ENCODE measurements at places on chromosomes 11 and 22.

- DNase-seq: no peak
Measured at GRCh38 chr22:47623763-47624148, 861.3 kb downstream of the TBC1D22A start.

GRCh38 chr22:31945971-31946680 lies 1.8 kb downstream of the YWHAH start:
- DNase-seq: no peak

GRCh38 chr11:18063862-18064434 lies 17.9 kb upstream of the TPH1 start:
- peak; percentile 59 for DNase-seq

DNA sequence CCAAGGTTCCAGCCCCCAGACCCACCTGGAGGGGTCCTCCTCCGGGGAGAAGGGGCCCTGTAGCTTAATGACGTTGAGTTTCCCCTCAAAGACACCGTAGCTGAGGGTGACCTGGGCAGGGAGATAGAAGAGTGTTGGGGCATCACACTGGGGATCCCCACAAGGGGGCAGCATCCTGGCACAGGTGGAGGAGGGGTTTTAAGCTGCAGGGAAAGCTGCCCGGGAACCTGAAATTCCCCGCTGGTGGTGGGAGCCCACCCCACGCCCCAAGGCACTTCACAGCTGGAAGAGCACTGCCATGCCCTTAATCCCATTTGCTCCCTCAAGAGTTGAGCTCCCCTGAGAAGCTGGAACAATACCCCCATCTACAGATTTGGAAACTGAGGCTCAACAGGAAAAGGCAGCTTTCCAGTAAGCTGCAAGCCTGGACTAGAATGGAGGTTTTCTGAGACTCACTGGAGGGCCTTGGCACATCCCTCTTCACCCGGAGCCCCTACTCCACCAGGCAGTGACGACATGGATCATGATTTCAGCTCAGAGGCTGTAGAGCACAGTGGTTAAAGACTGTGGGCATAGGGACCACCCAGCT lies 13.7 kb downstream of the MFNG start:
- DNase-seq: peak; percentile 43

DNA sequence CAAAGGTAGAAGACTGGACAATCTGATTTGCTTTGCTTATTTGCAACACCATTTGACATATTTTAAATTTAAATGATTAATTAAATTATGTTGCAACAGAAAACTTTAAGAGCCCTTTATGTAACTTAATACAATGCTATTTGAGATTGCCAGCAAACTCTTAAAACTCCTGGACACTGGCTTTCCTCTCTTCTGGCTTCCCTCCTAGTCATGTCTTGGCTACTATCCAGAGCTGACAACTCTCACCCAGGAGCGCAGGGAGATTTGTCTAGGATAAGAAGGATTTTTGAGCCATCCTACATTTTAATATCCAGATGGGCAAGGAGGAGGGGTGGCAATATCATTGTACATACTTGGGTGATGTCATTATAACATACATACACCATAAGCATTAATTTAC lies 134.3 kb downstream of the ELP4 start:
- DNase-seq: no peak

DNA sequence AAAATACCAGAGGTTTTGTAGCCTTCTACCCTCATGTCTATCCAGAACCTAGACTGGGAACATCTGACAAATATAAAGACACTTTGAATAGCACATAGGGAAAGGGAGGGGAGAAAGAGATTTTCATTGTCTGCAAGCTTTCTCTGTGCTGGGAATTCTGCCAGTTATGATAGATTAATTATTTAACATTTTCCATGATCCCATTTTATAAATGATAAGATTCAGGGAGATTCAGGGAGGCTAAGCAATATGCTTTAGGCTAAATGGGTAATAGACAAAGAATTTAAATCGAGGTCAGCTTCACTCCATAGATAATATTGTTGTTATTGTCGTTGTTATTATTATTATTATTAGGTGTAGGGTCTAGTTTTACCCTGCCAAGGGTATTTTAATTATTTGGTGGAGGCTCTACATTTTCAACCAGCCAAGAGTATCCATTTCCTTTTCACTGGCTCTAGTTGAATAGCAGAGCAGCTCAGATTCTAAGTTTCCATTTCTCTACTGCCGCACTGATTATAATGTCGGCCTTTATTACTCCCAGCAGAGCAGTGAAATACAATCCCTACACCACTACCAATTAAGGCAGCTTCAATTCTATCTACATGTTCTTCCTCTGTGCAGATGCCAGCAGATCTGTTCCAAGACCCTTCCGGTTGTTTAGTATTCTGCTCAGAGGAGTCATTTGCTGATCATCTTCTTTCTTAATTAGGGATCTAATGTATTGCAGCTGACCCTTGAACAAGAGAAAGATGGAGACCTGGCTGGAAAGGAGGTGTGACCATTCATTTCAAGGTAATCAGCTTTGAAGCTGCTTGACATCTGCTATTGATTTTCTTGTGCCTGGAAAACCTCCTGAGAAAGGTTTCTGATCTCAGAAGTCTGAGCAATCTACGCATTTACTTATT lies 23.8 kb upstream of the SYN3 start:
- no peak for DNase-seq

GRCh38 chr11:680476-680875 lies 14.5 kb downstream of the DEAF1 start:
- DNase-seq: no peak

DNA sequence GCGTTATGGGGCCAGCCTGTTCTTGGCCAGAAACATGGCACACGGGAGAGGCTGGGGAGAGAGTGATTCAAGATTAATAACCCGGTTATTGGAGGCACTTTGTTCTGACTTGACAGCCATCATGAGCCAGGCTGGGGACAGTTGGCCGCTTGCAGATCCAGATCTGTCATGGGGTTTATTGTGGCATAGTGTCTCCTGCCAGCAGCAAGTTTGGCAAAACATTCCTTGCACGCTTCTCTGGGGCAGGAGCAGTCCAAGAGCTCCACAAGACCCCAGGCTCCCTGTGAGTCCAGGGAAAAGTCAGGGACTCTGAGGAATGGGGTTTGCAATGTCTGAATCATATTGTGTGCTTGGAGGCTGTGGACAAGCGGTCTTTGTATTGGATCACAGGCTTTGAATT lies 270.4 kb downstream of the MIAT start:
- no peak for DNase-seq

DNA sequence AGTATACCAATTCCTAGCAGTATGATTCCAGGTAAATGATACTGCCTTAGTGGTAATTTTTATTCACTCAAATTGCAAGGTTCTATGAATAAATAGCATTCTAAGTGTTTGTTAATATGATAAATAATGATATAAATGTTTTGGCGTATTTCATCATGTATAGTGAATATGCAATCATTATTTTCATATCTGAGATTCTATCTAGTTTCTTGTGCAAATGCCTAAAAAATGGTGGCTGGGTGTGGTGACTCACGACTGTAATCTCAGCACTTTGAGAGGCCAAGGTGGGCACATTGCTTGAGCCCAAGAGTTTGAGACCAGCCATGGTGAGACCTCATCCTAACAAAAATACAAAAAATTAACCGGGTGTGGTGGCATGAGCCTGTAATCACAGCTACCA lies 13.9 kb downstream of the HIPK3 start:
- DNase-seq: no peak

DNA sequence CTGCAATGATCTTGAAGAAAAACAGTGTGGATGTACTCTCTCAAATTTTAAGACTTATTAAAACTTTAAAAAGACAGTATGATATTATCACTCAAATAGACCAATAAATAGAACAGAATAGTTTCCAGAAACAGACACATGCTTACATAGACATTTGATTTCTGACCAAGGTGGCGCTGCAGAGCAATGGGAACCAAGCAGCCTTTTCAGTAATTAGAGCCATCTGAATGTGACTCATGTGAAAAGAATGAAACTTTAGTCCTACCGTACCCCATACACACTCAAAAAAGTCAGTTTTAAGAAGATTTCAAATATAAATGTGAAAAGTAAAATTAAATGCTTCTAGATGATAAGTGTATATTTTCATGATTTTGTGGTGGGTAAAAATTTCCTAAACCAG lies 74.2 kb upstream of the MS4A8 start:
- DNase-seq: peak; percentile 69

DNA sequence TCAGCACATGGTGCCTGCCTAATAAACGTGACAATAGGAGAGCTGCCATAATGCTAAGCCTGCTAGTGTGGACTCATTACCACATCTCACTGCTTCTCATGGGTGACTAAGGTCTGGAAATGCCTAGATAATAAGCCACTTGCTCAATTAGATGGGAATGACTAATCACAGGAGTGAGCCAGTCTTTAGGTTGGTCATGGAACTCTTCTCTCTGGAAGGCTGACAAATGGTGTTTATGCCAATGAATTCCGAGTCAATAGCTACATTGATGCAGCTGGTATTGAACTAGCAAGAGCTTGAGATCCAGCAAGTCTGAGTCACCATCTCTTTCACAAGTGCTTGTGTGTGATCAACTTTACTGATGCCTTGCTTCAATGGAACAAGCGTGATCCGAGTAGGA lies 334.9 kb downstream of the OPCML start:
- DNase-seq: no peak

- no peak for DNase-seq
Measured at GRCh38 chr11:106331176-106331575, 253.7 kb downstream of the AASDHPPT start.

DNA sequence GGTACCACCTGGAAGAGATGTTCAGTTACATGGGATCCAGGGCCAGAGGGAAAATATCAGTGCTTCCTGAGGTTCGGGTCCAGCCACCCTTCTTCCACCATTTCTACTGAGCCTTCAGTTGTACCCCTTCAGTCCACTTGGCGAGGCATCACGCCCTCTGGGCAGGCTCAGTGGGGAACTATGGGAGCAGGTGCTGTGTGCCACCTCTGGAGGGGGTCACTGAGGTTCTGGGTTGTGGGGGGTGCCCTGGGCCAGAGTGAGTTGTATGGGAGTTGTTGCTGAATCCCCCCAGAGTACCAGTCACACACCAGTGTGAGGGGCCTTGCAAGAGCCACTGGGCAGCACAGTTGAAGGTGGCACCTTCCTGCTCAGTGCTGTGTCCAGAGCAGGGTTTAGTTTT lies 2.7 kb upstream of the SREBF2 start:
- peak; percentile 23 for DNase-seq

DNA sequence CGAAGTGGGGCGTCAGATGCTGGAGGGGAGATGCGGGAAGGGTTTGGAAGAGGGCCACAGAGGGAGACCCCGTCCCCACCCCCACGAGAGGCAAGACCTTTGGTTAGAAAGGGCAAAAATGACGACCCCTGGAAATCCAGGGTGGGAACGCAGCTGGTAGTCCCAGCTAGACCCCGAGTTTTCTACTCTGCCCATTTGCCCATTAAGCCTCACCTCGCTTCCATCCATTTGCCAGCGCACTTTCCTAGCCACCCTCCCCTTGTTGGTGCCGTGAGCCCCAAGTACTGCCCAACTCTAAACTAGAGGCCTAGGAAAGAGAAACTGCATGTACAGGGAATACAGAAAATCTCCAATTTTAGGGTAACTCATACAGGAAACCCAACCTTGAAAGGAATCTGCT lies 370 bp downstream of the DDX25 start:
- DNase-seq: no peak

GRCh38 chr11:73314117-73314961 lies 6.3 kb downstream of the ARHGEF17 start:
- DNase-seq: no peak

- peak; percentile 29 for DNase-seq
Measured at GRCh38 chr22:21650823-21651520, 8.9 kb downstream of the SDF2L1 start.

DNA sequence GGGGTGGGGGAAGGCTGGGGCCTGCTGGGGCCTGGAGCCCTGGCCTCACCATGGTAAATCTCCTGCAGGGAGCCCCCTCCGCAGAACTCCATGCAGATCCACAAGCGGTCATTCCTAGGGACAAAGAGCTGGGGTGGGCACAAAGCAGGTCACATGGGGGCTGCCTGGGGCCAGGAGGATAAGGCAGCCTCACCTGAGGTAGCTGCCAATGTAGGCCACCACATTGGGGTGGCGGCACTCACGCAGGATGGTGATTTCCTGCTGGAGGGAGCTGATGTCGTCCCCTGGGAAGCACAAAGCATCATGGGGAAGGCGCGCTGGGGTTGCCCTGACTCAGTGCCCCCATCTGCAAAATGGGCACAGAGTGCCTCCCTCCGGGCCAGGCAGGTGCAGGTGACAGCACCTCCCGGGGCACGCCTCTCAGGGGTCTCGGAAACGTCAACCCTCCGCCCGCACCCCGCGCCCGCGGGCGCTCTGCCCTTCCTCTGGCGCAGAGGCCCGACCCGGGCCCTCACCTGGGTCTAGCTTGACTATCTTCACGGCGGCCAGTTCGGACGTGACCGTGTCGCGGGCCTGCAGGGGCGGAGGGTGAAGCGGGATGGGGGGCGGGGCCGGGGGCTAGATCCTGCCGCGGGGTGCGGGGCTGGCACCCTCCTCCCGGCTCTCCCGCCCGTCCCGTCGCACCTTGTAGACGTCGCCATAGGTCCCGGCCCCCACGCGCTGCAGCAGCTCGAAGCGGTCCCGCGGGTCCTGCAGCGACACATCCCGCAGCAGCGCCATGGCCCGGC lies 450 bp downstream of the MAP4K2 start:
- DNase-seq: peak; percentile 52

DNA sequence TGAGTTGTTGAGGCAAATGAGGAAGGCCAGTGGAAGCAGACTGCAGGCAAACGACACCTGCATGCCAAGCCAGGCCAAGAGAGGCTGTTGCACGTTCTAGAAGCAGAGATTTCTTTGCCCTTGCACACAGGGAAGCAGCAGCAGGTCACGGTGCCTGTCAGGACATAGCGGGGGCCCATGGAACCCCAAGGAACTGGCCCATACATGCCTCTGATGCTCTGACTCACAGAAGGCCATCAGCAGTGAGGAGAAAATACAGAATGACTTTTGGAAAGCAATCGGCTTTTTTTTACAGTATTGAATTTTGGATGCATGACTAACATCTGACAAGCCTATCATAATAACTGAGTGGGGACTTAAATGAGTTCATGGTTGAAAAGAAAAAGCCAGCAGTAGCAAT lies 123.9 kb downstream of the MPPED1 start:
- DNase-seq: no peak

DNA sequence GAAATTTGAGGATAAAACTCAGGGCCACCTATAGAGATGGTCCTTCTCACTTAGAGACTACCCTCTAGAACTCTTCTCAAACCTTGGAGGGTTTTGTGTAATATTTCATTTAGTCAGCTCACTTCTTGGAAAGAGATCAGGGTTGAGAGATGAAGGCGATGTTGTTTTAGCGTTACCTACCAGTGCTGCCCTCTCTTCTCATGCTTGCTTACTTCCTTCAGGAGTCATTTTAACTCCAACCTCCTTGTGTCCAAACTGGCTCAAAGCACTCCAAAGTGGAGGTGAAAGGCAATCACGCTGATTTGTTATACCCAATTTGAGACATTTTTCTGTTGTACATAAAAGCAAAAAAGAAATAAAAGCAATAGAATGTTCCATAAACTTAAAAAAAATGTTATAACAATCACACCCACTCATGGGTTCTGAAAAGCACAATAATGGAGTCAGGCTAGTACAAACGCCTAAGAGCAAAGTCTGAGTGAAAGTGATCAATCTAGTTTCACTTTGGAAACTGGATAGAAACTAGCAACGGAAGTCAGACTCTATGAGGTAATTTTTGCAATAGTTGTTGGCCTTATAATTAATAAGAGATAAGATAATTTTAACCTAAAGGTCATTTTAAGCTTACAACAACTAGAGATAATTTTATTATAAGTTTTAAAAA lies 117.1 kb downstream of the MRTFA start:
- no peak for DNase-seq

Measured in DMS53 (cell line).